A549 treated with CORT108297 at 1 μM for 4 hours (cell line): ENCODE measurements at places on chromosomes 1 and 21. TPM values are rescaled to one million over a fixed set of nuclear protein-coding genes. Genes with fewer than 3 reads are reported as not detected.

Gene HMCN1
- total RNA-seq = 0.02 to 0.13 TPM (median 0.06 TPM) in 5 replicates

Gene TFF2
- total RNA-seq = not detected in 5 replicates

Gene TSPAN1
- 1.5 to 3.4 TPM (median 2.6 TPM) in 5 replicates for total RNA-seq

Gene COL9A2
- total RNA-seq = 0.09 to 0.39 TPM (median 0.36 TPM) in 5 replicates

Gene S100A4
- 1,610 to 1,903 TPM (median 1,713 TPM) in 5 replicates for total RNA-seq
